Right lobe of liver (tissue), 6 donors: ENCODE measurements at places on chromosomes 6 and 20. TPM values are rescaled to one million over a fixed set of nuclear protein-coding genes. Genes with fewer than 3 reads are reported as not detected.

The TMEM200A gene
- total RNA-seq = not detected

The AKIRIN2 gene
- total RNA-seq = 25.3 TPM

The BMP7 gene
- not detected for total RNA-seq

The FOXS1 gene
- 0.31 TPM for total RNA-seq

The GSTA3 gene
- total RNA-seq = not detected

The DSN1 gene
- total RNA-seq = 9.8 TPM
